ENCODE measurements at places on chromosomes 11 and 22.

DNA sequence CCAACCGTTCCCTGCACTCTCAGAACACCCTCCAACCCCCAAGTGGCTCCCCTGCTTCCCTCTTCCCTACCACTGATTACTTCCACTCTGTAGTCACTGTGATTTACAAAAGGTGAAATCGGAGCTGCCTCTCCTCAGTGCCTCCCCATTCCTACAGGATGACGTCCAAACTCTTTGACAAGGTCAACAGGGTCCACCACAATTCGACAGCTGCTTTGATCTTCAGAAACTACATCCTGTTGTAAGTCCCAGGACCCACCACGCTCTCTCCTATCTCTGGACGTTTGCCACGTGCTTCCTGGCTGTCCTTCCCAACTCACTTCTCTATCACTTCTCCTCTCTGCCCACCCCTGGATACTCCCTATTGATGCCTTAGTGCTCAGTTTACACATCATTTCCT lies 85.0 kb upstream of the EIF3D start:
- DNase-seq, result no peak

DNA sequence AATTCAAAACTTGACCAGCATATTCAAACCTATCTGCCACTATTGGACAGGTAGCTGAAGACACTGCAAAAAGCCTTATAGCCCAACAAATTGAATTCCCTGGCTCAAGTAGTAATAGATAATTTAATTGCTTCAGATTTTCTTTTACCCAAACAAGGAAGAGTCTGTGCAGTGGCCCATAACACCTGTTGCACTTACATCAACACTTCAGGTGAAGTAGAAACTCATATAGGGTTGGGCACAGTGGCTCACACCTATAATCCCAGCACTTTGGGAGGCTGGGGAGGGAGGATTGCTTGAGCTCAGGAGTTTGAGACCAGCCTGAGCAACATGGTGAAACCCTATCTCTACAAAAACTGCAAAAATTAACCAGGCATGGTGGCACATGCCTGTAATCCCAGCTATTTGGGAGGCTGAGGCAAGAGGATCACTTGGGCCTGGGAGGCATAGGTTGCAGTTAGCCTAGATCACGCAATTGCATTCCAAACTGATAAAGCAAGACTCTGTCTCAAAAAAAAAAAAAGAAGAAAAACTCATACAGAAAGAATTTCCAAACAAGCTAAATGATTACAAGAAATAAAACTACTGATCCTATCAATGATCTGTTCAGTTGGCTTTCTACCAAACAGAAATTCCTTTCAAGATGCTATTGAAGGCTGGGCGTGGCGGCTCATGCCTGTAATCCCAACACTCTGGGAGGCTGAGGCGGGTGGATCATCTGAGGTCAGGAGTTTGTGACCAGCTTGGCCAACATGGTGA lies 9.5 kb downstream of the FOLR3 start:
- DNase-seq, result no peak

- no peak for DNase-seq
These were observed 42.5 kb upstream of the CEP126 start for GRCh38 chr11:101872171-101872882.

DNA sequence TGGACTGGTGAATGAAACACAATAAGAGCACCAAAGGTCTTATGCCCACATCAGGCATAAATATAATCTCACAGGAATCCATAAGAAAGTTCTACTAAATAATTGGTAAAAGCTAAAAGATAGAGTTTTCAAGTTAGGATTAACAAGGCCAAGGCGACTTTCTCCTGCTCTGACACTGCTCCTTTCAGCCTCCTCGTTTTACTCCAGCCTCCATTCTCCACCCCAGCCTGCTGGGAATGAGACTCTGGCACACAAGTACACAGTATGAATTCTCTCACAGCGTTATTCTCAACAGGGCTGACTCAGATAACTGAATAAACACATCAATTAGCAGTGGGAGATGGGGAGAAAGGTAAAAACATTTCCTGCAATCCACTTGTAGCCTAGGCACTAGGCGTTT lies 94.9 kb downstream of the APOL5 start:
- no peak for DNase-seq

DNA sequence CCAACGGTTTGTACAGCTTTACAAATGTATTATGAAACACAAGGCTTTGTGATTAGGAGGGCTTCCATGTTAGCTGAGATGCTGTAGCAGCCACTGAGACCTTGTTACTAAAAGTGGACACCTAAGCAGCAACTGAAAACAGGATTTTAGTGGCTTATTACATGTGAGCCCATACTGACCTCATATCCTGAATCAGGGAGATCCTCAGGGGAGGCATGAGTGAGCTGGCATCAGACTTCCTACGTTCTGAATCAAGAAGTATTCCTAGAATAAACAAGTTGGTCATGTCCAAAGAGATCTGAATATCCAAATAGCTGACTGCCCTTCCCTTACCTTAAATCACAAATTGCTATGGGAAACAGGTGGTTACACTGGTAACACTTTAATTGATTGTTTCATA lies 59.1 kb upstream of the SCUBE2 start:
- DNase-seq, result no peak

GRCh38 chr11:126058105-126058874 lies 4.4 kb downstream of the CDON start:
- no peak for DNase-seq

DNA sequence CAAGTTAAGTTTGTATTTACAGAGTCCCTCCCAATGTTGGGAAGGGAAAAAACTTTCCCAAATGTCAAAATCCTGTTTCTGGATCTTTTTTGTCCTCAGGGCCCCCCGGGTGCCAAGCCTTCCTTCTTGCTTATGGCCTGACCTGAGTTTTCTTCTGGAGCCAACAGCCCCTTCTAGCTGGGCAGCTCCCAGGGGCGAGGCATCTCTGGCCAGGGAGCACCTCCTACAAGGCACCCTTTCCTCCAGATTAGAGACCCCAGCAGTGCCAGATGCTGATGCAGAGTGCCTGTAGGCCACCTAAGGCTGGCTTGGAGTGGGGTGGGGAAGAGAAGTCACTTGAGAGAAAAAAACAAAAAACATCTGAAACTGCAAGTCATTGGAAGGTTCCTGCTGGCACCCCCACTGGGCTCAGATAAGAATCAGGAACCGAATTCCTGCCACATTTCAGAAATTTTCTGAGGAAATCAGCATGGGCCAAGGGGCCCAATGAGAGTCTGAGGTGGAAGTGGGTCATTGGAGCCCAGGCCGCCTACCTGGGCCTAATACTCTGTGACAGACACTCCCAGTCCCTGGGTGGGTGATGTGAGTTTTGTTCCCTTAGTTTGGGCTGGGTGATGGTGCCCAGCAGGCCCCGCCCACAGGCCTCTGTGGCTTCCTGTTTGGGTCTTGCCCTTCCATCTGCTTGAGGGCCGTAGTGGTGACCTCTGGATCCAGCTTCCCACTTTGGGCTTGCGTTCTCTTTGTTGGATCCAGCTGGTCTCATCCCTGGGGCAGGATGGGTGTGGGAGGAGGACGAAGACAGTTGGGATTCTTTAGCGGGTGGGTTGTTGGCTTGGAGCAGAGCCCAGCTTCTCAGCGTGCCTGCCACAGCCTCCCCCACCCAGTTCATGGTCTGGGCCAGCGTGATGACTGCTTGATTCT lies 40.6 kb downstream of the PARVA start:
- DNase-seq, result no peak

DNA sequence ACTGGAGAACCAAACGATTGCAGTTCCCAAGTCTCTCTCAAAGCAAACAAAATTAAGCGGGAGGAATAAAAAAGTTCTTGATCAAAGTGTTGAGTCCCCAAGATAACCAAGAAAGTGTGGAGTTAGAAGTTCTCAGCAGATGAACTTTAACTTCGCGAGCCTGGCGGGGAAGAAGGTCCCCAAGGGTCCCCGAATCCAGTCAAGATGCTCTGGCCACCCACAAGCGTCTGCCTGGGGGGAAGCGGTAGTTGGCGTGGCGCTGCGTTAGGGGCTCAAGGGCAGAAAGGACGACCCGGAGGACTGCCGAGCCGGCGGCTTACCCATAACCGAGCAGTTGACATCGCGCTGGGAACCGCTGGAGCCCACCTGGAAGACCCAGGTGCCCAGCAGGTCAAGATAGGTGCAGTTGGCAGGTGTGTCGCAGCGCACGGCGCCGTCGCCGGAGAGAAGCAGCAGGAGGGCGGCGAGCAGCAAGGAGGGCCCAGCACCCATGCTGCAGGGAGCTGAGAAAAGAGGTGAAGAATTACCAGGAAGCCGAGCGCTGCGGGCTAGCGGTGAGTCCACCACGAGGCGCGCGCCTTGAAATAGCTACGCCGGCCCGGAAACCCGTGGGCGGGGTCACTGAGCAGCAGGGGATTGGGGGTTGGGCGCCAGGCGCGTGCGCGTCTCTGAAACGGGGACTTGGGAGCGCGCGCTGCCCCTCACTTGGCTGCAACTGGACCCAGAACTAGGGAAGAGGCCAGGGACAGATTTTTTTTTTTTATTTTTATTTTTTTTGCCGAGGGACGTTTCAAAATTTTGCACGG lies at the start of gene CTSC:
TSS of gene CTSC (minus strand) at position 556 of the 806 bp plus-strand sequence. CDS start at position 492, 64 bp downstream.
- peak; percentile 97 for DNase-seq

DNA sequence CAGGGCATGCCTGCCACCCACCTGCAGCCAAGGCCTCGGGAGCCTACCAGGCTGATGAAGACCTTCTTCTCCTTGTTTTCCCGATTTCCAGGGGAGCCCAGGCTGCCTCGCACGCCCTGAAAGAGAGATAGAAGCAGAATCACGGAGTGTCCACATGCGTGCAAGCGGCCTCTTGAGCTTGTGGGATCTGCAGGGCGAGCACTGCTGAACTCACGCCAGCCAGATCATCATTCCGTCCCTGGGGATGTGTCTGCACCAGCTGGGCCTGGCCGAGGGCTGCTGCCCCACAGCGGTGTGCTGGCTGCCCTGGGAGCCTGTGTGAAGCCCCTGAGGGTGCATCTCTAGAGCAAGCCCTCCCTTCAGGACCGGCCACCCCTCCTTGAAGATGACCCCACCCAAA lies 17.9 kb downstream of the USH1C start:
- no peak for DNase-seq

GRCh38 chr11:121018746-121019145 lies 5.2 kb upstream of the TBCEL start:
- DNase-seq, result no peak

DNA sequence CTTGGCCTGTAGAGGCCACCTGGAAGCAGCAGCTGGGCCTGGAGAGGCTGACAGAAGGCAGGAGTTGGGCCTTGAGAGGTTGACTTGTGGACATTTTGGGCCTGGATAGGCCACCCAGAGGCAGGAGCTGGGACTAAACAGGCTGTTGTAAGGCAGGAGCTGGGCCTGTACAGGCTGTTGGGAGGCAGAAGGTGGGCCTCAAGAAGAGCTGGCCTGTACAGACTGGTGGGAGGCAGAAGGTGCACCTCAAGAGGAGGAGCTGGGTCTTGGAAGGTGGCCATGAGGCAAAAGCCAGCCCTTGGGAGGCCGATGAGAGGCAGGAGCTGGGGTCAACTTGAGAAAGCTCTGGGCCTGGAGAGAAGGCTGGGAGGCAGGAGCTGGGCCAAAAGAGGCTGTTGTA lies 45.3 kb downstream of the OR4C45 start:
- no peak for DNase-seq

- DNase-seq, result peak; percentile 79
These were observed 111.2 kb downstream of the MRTFA start for GRCh38 chr22:40525250-40525884.

DNA sequence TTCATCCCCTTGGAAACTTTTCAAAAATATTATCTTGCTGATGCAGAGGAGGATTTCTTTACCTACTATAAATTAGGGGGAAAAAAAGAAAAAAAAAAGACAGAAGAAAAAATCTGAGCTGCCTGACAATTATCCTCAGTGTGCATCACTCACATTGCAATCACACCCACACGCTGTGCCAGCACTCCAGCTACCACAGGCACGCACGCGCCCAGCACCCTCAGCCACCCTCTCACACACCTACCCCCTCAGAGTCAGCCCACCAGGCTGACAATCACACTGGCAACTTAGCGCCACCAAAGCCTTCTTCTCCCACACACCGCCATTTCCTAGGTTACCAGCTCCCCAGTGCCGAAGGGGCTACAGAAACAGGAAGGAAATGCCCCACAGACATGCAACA lies 236.1 kb downstream of the KCNA4 start:
- DNase-seq, result no peak

- peak; percentile 36 for DNase-seq
These were observed 56.7 kb downstream of the PPP6R2 start for GRCh38 chr22:50399751-50400331.

- no peak for DNase-seq
These were observed 90.3 kb downstream of the RPL27A start for GRCh38 chr11:8772571-8773519.

DNA sequence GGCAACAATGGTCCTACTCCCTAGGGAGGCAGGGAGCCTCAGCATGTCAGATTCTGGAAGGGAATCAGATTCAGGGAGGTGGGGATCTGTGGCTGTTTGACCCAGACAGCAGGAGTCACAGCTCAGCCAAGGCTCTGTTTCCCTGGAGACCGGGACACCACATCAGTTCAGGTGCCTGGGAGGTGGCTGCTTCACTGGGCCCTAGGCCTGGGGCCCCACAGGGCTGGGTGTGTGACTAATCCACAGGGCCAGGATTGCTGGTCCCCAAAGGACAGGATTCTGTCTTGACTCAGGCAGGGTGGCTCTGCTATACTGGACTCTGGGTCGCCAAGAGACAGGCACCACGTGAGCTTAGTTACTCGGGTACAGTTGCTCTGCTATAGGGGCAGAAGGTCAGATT lies 3.5 kb upstream of the OR5AN1 start:
- no peak for DNase-seq

DNA sequence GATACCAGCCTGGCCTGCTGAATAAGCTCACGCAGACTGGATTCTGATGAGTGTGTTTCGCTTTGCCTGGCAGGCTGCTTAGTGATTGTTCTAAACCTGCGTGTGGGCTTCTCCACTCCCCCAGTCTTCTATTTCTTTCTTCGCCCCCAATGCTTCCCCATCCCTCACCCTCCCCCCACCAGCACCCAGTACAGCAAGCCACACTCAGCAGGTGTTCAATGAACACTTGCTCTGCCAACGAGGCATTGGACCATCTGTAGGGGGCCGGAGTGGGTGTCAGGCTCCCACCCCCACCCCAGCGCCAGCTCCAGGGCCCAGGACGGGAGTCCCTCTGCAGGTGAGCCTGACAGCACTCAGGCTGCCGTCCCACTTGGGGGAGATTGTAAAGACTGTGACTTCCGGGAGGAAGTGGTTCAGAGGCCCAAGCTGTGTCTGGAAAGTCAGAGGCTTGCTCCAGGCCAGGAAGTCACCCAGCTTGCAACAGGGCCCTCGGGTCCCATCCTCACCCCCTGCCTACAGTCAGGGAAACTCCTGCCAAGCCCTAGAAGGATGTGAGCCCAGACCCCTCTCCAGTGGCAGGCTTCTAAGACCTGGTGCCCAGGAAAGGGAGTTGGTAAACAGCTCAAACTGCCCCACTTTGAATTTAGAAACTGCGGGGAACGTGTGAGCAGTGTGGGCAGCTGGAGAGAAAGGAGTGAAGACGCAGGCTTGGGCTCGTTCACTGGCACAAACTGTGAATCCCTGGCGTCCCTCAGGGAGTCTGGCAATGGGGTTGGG lies 66.3 kb upstream of the PRDM11 start:
- peak; percentile 57 for DNase-seq

DNA sequence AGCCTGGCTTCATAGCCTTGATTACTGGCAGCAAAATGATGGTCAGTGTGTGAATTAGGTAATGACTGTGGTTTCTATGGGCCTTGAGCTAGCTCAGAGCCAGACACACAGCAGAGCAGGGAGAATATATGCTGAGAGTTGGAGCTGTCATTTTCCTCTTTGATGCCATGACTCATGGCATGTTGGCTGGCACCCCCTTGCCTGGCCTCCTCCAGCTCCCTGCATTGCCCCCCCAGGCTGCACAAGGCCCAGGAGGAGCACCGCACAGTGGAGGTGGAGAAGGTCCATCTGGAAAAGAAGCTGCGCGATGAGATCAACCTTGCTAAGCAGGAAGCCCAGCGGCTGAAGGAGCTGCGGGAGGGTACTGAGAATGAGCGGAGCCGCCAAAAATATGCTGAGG lies 20.3 kb upstream of the RRM1 start:
- DNase-seq, result no peak

Data from activated naive CD8-positive, alpha-beta T cell treated with anti-CD3 and anti-CD28 coated beads, Interleukin-2, amount 50 U/mL, for 24 hours (primary cell).